ENCODE measurements at places on chromosomes 12 and 14.

DNA sequence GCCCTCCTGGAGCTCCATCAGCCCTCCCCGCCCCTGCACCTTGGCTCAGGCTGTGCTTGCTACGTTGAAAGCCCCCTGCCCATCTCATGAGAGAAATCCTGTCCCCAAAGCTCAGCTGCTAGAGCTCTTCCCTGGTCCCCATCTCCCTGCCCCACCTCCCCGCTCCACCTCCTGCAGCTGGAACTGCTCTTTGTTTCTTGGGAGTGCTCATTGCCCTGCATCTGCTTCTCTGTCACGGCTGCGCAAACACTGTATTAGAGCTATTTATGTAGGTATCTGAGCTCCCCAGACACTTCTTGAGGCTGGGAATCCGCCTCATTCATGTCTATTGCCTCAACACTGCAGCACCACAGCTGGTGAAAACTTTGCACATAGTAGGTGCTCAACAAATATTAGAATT, 32.8 kb upstream of the PRIMA1 start:
- DNase-seq: peak; percentile 28

DNA sequence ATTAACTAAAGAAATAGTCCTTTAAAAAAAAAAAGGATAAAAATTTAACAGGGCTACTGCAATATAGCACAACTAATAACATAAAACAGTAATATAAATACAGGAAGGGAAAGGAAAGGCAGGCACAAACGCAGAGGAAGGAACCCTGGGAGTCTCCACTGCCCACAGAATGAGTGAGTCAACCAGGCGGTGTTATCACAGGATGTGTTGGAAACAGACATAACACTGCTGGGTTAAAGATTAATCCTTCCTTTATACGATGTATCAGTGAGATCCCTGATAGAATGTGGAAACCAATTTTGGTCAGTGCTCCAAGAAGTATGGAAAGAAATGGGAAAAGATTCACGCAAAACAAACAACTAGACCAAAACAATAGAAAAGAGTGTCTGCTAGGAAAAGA, 47.9 kb downstream of the FGD6 start:
- DNase-seq: no peak

DNA sequence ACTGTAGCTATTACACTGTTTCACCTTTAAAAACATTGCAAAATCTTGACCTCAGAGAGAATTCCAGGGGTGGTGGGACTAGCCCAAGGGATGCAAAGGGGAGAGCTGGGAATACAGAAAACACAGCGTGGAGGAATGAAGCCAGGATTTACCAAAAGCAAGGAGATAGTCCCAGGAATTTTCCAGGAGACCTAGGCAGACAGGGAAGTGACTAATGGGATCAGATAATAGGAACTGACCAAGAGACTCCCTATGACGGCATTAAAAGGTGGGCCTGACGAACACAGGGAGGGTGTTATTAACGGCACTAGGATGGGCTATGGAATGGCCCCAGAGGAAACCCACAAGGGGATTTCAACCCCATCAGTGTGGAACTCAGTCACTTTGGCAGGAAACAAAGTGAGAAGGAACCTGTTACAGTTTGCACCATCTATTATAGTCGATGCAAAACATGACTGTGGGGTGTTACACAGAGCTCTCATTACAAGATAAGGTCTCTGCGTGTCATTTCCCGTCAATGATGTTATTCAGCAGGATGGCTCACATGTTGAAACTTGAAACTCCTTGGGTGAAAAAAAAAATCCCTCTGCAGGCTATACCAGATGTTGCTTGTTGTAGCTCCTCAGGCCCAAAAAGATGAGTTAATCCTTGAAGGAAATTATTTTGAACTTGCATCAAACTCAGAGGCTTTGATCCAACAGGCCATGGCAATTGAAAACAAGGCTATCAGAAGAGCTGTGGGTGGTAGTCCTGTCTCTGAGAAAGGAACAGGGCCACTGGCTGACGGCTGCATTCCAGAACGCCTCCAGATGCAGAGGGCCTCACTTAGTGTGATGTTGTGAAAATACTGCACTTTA, 58.7 kb downstream of the DRAM1 start:
- DNase-seq: no peak

DNA sequence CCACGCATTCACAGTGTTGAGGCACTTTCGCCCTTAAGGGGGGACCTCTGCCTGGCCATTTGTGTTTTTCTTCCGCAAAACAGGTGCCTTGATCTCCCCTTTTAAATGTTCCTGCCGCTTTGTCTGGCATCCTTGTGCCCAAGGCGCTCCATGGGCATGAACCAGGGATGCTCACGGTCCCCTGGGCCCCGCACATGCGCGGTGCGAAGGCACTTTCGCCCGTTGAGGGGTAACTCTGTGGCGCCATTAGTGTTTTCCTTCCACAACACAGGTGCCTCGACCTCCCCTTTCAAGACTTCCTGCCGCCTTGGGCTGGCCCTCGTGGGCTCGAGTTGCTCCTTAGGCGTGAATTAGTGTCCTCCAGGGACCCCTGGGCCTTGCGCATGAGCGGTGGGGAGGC, 335.5 kb downstream of the ALG10 start:
- no peak for DNase-seq

- no peak for DNase-seq
Observed at GRCh38 chr14:32259368-32260013, 56.4 kb upstream of the RNU6-8 start.

- DNase-seq: no peak
Observed at GRCh38 chr12:45914090-45914489, 76.3 kb downstream of the SCAF11 start.

DNA sequence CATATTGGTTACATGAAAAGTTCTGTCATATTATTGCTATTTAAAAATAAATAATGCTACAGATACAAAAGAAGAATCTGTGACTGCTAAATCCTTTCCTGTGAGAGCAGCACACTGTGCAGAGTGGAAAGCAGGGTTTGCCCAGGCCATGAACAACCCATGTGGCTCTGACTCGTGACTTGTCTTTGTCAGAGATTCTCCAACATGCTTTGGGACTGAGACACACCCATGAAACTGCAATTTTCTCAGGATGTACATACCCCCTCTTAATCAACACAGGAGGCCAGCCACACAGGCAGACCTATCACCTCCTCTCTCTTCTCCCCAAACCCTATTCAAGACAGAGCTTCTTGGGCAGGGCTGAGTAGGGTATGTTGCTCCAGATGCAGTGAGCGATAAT, 96.8 kb upstream of the NTF3 start:
- no peak for DNase-seq

DNA sequence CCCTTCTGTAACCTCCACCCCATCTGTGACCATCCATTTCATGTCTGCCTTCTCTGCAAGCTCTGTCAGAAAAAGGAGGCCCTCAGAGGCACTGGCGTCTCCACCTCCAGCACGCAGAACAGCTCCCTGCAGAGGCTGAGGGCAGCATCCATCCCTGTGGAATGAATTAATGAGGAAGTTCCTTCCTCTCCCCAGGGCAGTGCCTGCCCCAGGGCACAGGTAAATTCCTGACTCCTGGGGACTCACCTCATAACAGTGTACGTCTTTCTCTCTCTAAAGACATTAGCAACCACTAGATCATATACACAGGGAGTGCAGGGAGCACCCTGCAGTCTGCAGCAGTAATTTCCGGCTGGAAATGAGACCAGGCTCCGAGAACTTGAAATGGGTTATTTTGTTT, 155.0 kb upstream of the TMEM132C start:
- DNase-seq: no peak

DNA sequence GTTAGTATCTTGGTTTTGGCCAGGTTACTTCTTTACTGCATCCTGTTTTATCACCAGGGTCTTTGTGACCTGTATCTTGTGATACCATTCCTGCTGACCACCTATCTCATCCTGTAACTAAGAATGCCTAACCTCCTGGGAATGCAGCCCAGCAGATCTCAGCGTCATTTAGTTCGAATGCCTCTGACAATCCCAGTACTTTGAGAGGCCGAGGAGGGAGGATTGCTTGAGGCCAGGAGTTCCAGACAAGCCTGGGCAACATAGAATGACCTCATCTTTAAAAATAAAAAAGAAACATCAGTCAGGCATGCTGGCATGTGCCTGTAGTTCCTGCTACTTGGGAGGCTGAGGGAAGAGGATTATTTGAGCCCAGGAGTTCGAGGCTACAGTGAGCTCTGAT, 206.5 kb downstream of the SUDS3 start:
- DNase-seq: no peak

- no peak for DNase-seq
Observed at GRCh38 chr12:1822699-1823098, 2.3 kb downstream of the LRTM2 start.

DNA sequence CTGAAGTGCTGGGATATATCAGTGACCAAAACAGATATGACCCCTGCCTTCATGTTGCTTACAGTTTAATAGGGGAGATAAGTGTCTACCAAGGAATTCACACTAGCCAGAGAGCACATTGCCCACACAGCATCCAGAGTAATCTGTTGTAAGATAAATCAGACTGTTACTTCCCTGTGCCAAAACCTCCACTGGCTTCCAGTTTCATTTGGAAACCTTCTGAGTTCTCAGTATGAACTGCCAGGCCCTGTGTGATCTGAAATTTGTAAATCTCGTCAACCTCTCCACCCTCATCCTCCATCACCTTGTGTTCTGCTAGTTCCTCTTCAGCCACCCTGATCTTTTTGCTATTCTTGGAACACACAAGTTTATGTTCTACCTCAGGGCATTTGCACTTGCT, 154.7 kb downstream of the ETV6 start:
- no peak for DNase-seq

DNA sequence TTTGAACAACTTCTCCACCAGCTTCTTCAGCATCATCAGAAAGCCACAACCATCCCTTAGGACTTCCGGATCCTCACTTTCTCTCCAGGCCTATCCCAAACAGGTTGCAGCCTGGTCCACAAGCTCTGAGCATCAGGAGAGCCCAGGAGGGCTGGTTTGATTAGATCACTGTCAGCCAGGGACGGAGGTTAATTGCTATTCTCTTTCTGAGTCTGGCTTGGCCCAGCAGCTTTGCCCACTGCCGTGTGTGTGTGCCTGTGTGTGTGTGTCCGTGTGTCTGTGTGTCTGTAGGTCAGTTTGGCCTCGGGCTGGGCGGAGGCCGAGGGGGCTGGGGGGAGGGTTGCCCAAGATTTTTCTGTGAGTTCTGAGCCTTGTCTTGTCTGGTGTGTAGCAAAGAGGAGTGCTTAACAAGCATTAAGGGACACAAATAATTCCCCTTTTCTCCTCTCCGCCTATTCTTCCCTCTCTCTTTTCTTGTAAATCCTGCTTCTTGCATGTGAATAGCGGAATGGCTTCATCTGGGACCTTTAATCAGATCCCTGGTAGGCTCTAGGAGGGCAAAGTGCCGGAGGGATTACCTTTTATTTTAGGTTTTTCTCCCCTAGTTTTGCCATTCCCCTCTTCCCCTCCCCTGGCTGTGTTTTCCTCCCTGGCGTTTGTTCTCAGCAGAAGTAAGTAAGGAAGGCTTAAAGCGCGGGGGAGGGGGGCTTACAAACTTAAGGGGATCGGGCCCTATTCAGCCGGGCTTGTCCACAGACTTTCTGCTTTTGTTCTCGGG, 138.2 kb upstream of the LHX5 start:
- DNase-seq: no peak

GRCh38 chr12:49442915-49443314, 75.7 kb downstream of the SPATS2 start:
- no peak for DNase-seq

DNA sequence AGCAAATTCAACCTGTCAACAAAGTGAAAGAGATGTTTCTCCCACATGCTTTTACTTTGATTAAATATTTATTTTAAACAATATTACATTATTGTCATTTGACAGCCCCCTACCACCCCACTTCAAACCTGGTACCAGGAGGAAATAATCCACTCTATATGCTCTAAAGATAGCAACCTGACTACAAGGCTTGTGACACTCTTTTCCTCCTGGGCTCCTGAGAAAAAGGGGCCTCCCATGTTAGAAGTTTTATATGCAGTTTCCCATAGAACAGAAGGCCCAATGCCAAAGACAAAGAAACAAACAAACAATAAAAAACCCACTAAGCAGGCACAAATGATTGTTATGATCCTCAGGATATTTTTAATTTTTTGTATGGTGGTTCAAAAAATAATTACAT, 73.6 kb downstream of the RPS29 start:
- no peak for DNase-seq

DNA sequence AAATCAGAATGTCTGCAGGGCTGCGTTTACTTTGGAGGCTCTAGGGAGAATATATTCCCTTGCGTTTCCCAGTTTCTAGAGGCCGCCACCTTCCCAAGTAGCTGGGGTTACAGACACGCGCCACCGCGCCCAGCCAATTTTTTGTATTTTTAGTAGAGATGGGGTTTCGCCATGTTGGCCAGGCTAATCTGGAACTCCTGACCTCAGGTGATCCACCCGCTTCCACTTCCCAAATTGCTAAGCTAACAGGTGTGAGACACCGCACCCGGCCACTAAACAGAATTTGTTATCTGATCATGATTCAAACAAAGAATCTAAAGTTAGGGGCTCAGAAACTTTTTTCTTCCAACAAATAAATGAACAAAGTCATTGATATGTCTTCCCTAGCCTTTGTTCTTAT, 114.6 kb downstream of the PPHLN1 start:
- DNase-seq: no peak

DNA sequence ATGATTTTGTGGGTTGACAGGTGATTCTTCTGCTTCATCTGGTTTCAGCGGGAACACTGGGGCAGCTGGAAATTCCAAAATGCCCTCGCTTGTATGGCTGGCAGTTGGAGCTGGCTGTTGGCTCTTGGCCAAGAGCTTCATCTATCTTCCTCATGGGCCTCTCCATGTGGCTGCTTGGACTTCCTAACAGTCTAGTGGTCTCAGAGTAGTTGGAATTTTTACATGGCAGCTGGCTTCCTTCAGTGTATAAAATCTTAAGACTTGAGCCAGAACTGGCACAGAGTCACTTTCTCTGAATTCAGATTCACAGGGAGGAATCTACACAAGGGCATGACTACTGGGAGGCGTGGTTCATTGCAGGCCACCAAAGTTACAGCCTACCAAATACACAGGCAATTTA, 204.9 kb upstream of the RMST start:
- peak; percentile 24 for DNase-seq

- no peak for DNase-seq
Observed at GRCh38 chr12:31272607-31273225, 53.2 kb downstream of the SINHCAF start.

GRCh38 chr14:84532016-84532415, 997.9 kb upstream of the FLRT2 start:
- no peak for DNase-seq

DNA sequence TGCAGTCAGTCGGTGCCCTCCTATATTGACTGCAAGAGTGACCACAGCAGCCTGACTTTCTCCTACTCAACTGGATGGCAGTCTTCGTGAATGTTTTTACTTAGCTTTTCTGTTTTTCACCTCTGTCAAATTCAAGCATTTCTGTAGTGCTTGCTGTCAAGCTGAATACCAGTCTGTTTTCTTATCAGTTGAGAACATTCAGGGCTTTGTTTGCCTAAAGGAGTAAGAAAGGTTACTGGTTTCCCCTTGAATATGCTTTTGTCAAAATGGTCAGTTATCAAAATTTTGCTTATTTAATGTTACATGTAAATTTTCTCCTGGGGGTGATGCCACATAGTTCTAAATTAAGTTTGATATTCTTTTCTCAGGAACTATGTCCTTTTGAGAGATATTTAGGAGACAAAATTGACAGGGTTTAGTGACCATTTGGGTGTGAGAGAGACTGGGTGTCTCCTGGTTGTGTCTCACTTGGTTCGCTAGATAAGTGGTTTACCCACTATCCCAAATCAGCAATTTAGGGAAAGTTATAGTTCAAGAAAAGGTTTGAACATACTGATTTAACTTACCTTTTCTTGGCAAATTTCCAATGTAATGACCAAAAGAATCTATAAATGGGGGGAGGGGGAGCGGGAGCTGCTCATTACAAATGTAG, 366.3 kb downstream of the TMTC2 start:
- DNase-seq: no peak

- DNase-seq: no peak
Observed at GRCh38 chr12:46049665-46050064, 59.3 kb upstream of the SCAF11 start.

GRCh38 chr12:56688846-56689109, 694 bp upstream of the PTGES3 start:
- DNase-seq: no peak

Measured in NCI-H345 (cell line).